ENCODE measurements at places on chromosomes 2 and 18.

GRCh38 chr2:148546270-148546669 is 98.3 kb upstream of the EPC2 start:
- no peak for DNase-seq

DNA sequence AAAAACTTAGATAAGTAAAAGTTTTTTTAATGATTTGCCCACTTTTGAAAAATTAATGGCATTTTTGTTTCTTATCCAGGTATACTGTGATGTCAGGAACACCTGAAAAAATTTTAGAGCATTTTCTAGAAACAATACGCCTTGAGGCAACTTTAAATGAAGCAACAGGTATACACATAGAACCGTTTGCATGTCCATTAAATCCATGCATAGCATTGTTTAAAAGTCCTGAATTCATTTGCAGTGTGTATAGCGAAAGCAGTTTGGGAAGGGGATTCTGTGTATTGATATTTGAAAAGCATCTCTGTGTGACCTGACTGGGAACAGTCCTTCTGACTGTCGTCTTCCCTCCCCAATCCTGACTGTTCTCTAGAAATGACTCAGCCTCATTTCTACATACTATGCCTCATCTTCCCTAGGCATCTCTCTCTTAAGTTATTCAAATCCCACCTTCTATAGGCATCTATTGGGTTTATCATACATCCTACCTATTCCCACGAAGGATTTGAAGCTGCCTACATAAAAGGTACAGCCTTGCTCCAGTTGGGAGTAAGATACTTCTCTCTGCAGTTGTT is 79.2 kb upstream of the MAP3K20 start:
- no peak for DNase-seq

- no peak for DNase-seq
These were observed 176.1 kb downstream of the IKZF2 start for GRCh38 chr2:212975333-212975732.

DNA sequence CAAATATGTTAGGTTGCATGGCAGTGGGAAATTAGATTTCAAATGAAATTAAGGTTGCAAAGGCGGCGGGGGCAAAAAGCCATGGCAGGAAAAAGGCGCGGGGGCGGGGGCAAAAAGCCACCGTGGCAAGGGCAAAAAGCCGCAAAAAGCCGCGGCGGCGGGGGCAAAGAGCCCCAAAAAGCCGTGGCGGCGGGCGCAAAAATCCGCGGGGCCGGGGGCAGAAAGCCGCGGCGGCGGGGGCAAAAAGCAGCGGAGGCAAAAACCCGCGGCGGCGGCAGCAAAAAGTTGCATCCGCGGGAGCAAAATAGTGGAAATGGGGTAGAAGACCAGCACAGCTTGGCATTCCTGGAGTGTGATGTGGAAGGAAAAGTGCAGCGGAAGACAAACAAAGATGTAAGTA is 417.1 kb downstream of the ANKRD30B start:
- DNase-seq: no peak

GRCh38 chr2:197033222-197033621 is 106.7 kb upstream of the PGAP1 start:
- no peak for DNase-seq

DNA sequence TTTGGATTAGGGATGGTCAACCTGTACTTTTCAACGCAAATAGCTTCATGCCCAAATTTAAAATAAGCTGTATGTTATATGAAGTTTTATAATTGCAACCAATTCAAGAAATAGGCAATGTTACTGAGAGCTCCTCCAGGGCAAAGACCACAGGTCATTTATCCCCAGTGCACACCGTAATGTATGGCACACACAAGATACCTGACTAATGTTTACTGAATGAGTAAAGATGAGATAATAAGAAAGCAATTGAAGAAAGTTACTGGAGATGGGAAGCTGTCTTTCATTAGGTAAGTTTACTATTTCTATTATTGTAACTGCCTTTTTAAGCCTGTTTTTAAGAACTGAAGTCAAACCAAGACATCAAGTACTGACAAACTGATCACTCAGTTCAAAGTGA is 184.5 kb upstream of the VRK2 start:
- no peak for DNase-seq

- DNase-seq: peak; percentile 32
These were observed 3.5 kb downstream of the EFHD1 start for GRCh38 chr2:232636788-232637420.

GRCh38 chr2:58834404-58834803 is 593.3 kb upstream of the FANCL start:
- no peak for DNase-seq

GRCh38 chr2:180707884-180708205 is 272.6 kb upstream of the UBE2E3 start:
- no peak for DNase-seq

GRCh38 chr2:138122891-138123290 is 158.6 kb downstream of the HNMT start:
- no peak for DNase-seq

DNA sequence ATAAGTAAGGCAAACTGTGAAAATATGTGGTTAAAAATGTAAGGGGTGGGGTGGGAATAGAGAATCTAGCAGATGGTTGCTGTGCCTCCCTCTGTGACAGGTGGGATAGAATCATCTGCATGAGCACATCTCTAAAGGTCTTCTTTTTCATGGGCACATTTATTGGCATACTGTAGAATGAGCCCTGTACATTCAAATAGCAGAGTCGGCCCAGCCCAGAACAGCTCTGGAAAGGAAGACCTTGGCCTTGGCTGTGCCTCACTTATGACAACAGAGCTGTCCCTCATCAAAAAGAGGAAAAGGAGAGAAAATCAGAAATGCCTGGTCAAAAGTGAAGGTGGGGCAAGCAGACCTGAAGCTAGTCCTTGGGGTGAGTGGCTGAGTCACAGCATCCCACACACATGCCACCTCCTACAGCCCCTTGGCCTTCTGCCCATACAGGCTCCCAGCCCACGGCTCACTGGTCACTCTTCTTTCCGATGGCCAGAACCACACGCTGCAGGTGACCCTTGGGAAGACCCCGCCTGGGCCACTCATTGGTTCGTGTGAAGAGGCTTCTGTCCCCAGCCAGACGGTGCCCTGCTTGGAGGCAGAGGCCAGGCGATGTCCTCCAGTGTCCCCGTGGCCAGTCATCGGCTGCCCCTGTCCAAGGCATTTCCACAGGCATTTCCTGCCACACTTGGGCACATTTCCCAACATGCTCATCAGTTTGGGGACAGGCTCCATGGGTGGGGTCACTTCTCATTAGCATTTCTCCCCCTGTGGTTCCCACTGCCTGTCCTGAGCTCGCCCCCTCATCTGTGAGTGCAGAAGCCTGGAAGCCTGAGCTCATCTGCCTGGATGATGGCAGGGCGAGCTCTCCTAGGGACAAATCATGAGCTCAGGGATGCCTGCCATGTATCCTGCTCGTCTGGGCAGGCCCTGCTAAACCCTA is 113.6 kb downstream of the MCFD2 start:
- DNase-seq: no peak

DNA sequence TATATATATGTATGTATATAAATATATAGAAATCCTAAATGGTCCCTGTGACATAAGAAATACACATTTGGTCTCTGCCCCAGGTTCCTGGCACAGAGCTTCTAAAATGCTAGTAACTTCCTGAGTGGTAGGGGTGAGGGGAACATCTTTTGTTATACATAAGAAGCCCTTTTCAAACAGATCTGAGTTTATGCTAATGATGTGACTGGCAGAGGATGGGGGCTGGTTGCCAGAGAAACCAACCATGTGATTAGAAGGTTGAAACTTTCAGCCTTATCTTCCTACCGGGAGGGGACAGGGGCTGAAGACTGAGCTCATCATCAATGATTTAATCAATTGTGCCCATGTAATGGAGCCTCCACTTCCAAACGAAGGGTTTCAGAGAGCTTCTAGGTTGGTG is 16.3 kb downstream of the MFSD2B start:
- no peak for DNase-seq

GRCh38 chr18:11251229-11251890 is 102.0 kb upstream of the PIEZO2 start:
- no peak for DNase-seq

DNA sequence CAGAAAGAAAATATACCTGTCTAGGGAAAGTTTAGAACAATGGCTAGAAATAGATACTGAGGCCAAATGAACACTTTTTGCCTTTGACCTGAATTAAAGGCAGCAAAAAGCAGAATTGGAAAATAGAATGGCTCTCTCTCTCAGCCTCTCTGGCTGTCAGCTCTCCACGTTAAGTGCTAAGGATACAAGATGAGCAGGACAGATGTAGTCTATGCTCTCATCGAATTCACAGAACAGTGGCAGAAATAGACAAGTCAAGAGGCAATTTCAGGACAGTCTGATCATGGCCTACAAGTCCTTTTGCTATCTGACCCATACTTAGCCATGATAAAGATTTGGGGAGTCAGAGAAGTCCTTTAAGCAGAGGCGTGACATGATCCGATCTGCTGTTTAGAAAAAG is 120.2 kb upstream of the CREB1 start:
- no peak for DNase-seq

DNA sequence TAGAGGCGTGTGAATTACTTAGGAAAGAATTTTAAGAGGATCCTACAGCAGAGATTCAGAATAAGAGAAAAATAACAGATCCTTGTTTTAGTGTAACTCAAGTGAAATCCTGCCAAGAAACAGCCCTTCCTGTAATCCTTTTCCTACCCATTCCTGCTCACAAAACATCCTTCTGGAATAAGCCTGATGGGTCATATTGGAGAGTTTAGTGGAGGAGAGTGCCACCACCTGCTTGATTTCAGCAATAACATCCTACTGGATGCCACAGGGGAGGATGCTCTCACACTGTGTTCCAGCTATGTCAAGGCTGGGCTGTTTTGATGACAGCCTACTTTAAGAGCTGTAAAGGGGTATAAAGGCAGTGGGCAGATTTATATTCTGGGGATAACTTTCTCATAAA is 54.8 kb upstream of the CCDC178 start:
- DNase-seq: no peak

GRCh38 chr2:181457741-181458425 is 697 bp downstream of the ITGA4 start:
- DNase-seq: peak; percentile 32

DNA sequence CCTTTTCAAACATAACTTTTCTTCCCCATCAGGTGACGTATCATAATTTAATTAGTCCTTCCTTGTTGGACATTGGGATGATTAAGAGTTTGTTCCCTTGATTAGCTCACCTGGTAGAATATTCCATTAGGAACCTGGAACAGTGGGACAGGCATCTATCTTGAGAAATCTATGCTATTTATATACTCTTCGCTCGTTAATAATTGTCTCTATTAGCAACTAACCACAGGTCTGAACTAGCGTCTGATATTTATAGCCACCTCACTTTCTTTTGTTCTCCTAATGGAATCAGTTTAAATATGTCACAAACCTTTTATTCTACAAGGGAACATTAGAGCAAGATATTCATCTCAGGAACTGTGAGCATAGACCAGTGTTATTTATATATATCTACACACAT is 79.8 kb downstream of the MAPK4 start:
- no peak for DNase-seq

- no peak for DNase-seq
These were observed 232.1 kb upstream of the STK17B start for GRCh38 chr2:196403471-196403870.

- DNase-seq: no peak
These were observed 128.3 kb upstream of the SIX3 start for GRCh38 chr2:44813165-44813564.

DNA sequence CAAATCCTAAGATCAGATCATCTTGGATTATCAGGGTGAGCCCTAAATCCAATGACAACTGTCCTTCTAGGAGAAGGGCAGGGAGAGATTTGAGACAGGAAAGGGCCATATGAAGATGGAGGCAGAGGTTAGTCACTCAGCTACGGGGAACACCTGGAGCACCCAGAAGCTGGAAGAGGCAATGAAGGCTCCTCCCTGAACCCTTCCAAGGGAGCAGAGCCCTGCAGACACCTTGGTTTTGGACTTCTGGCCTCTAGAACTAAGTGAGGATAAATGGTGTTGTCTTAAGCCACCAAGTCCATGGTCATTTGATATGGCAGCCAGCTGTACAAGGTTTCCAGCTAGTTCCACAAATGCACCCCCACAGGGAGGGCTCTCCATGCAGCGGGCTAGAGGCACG is 6.9 kb upstream of the PTPN2 start:
- no peak for DNase-seq

DNA sequence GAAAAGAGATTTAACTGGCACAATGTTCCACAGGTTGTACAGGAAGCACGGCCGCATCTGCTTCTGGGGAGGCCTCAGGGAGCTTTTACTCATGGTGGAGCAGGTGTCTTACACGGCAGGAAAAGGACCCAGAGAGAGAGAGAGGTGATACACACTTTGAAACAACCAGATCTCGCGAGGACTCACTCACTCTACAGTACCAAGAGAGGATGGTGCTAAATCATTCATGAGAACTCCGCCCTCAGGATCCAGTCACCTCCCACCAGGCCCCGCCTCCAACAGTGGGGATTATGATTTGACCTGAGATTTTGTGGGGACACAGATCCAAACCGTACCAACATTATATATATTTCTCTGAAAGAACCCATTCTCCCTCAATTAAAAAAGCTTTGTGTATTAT is 79.7 kb upstream of the DOCK10 start:
- DNase-seq: peak; percentile 2

- peak; percentile 30 for DNase-seq
These were observed 206.5 kb downstream of the SETBP1 start for GRCh38 chr18:44887227-44887631.
